ENCODE measurements at places on chromosomes 7 and 10. TPM values are rescaled to one million over a fixed set of nuclear protein-coding genes. Genes with fewer than 3 reads are reported as not detected.

The PTPRE gene
- total RNA-seq, result not detected

The COL26A1 gene
- 0.85 TPM for total RNA-seq

The DNAAF5 gene
- 71.7 TPM for total RNA-seq

The LRRC4 gene
- not detected for total RNA-seq

The TMEM178B gene
- 0.48 TPM for total RNA-seq

The HIP1 gene
- 44.5 TPM for total RNA-seq

The HOXA2 gene
- total RNA-seq, result 0.21 TPM

The CTAGE8 gene
- not detected for total RNA-seq

The AZGP1 gene
- 1.1 TPM for total RNA-seq

The CDH23 gene
- 0.29 TPM for total RNA-seq

The SVOPL gene
- total RNA-seq, result not detected

The HOXA5 gene
- total RNA-seq, result 10.3 TPM

The CALCR gene
- total RNA-seq, result 0.08 TPM

The GPRIN2 gene
- not detected for total RNA-seq

The LIPK gene
- total RNA-seq, result not detected

The TSPAN33 gene
- total RNA-seq, result 39.3 TPM

The SKAP2 gene
- total RNA-seq, result 37.1 TPM

The CNTNAP2 gene
- total RNA-seq, result not detected

The OR2A1 gene
- not detected for total RNA-seq

The NDUFB8 gene
- 447 TPM for total RNA-seq

The ANKRD61 gene
- 0.50 TPM for total RNA-seq

The TAS2R3 gene
- 0.40 TPM for total RNA-seq

Data from SK-MEL-5 (cell line).